Cardiac muscle cell (in vitro differentiated cells and primary cell): ENCODE measurements at places on chromosomes 2 and 18. TPM values are rescaled to one million over a fixed set of nuclear protein-coding genes. Genes with fewer than 3 reads are reported as not detected.

- no peak for DNase-seq
Measured at GRCh38 chr2:212595036-212595654, 56.5 kb upstream of the ERBB4 start.

DNA sequence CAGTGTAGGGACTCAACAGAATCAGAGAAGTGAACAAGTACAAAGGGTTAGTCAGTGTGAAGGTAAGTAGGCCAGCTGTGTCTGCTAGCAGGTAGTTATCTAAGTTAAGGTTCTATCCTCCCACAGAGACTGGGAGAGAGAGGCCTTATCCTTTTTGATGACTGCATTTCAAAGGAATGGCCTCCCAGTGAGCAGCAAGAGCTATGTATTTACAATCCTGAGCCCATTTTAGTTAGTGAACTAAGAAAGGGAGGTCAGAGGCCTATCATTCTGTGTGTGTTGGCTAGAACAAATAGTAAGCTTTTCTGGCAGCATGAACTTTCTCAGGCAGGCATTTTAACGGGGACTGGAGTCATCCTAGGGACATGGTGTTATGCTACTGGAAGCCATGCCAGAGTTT, 182.9 kb downstream of the VWC2L start:
- peak; percentile 44 for DNase-seq

DNA sequence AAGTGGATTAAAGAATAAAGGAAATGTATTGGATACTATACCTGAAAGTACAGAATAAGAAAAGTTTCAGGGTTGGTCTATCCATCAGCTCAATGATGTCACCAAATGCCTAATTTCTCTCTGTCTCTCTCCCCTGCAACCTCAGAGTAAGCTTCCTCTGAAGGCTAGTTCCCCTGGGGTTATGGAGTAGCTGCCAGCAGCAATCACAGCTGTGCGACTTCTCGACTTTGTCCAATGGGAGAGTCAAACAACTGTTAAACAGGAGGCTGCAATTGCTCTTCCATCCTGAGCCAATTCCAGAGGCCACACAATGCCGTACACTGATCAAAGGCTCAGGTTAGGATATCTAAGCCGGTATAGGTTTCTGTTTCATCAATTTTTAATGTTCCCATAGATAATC, 95.3 kb upstream of the FANCL start:
- no peak for DNase-seq

GRCh38 chr2:64374686-64375085, 79.3 kb upstream of the LGALSL start:
- DNase-seq, result no peak

The SNORC gene
- 1.2 and 2.3 TPM in 2 replicates for polyA plus RNA-seq
